ENCODE measurements at places on chromosomes 2 and 18.

DNA sequence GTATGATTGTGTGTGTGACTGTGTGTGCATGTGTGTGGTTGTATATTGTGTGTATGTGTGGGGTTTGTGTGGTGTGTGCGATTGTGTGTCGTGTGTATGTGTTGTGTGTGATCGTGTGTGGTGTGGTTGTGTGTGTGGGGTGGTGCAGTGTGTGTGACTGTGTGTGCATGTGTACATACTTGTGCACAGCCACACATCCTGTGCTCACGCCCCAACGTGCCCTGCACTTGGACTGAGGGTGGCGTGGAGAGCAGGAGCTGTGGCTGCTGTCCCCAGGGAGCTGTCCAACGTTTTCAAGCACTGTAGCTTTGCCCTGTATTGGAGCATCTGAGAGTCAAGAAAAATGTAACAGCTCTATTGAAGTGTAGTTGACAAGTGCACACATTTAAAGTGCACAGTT lies 243.2 kb upstream of the HDAC4 start:
- DNase-seq = no peak

DNA sequence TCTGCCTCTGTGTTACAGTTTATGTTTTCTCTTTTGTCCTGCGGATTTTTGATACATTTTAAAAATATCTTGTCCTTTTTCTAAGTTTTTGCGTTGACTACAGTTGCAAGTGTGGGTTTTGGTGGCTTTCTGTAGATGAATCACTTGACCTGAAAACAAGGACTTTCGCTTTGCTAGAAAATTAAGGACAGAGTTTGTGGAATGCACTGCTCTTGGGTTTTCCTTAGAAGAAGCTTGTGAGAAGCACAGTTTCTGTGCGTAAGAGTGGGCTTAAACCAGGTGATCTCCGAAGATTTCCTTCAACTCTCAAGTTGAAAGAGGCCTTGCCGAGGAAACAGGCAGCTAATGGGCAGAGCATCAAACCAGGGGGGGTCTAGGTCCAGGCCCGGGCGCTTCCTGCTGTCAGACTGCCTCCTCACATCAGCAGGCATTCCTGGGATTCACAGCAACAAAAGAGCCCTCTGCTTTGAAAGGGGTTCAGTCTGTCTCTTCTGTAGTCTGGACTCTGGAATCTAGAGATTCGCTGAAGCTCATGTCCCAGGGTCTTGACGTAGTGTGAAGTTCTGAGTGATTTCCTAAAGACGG lies 17.3 kb downstream of the NCK2 start:
- DNase-seq = no peak

- DNase-seq = no peak
Measured at GRCh38 chr18:44954257-44954656, 273.6 kb downstream of the SETBP1 start.

DNA sequence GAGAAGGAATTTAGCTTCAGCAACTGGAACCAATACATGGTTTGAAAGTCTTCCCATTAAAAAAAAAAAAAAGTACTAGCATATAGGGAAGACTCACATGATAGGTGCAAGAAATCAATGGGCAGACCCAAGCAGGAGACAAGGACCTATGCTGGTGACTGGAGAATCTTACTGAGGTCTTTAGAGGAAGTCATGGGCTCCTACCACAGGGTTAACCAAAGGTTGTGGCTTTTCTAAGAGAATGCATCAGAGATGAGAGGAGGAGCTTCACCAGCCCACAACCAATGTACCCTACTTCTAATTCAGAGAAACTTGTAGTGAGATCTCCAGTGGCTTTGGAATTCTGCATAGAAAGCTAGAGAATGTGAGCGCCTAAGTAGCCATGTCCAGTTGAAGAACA lies 207.4 kb downstream of the NCKAP5 start:
- no peak for DNase-seq

DNA sequence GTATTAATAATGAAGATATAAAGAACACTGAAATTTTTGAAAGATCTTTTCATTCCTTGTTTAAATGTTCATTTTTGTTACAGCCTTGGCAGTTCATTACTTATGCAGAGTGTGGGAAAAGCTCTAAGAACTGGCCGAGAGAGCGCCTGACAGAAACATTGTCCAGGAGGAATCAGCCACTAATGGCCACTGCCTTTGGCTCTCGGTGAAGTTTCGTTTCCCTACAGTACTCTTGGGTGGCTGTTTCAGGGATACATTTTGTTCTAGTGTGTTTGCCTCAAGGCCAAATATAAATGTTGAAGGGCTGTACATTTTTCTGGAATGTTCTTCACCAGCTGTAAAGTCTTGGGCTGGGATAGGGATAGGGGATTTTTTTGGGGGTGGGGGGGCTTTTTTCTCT lies 10.7 kb downstream of the SPTBN1 start:
- DNase-seq = no peak

DNA sequence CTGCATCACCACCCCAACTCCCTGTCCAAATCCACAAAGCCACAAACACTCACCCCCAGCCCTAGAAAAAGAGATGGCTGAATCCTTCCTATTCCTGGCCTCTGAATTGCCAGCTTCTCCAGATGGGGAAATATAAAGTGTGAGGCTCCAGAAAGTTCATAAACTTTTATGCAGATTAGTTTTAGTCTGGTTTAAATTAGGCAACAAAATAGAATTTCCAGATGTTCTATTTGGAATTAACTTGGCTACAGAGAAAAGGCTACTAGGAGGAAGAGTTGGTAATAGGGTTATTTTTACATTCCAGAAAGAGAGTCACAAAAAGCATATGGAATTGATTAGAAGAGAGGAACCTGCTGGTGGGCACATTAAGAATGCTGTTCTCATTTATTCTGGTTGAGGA lies 56.0 kb downstream of the EN1 start:
- DNase-seq = no peak

DNA sequence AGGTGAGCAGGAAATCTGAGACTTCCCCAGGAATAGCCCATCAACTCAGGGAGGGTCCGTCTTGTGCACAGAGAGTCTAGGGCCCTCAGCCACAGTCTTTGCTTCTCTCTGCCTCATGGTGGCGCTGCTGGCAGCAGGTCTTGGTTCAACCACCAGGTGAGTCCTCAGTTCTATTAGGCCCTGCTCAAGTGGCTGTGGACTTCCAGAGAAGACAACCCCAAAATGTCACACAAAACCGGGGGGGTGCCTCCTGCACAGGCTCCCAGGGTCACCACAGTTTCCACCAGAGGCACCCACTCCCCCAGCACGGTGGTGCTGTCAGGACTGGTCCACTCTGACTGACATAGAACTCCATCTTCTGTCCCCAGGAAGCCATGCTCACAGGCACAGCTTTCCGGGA lies 2.4 kb upstream of the CHRNG start:
- DNase-seq = no peak
